ENCODE measurements at places on chromosomes 2 and 18. TPM values are rescaled to one million over a fixed set of nuclear protein-coding genes. Genes with fewer than 3 reads are reported as not detected.

- DNase-seq: no peak
Observed at GRCh38 chr2:184444217-184444616, 154.1 kb upstream of the ZNF804A start.

DNA sequence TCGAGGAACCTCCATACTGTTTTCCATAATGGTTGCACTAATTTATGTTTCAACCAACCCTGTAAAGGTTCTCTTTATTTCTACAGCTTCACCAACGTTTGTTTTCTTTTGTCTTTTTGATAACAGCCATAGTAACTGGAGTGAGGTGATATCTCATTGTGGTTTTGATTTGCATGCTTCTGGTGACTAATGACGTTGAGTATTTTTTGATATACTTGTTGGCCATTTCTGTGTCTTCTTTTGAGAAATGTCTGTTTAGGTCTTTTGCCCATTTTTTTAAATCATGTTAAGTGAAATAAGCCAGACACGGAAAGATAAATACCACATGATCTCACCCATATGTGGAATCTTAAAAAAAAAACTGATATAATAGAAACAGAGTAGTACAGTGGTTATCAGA is 74.8 kb upstream of the SMIM21 start:
- no peak for DNase-seq

DNA sequence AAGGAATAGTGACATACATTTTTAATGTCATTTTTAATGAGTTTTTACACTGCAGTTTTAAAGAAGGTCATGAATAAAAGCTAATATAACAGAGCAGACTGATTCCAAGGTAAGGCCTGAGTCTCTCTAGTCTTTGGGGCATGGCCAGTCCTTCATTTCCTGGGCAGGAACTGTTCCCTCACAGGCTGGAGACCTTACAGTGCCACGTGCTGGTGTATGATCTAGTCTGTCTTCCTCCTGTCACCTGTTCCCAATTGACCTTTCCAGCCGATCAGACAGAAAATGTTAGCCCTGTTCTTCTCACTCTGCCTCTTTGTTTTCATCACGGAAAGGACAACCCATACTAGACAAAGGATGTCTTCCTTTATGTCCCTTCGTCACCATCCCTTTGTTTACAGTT is 33.6 kb downstream of the ZCCHC2 start:
- DNase-seq: no peak

GRCh38 chr18:68607852-68608251 is 107.1 kb downstream of the TMX3 start:
- DNase-seq: no peak

GRCh38 chr2:167177196-167177595 is 288.9 kb downstream of the XIRP2 start:
- no peak for DNase-seq

MOGAT1 gene
- total RNA-seq: 0.38 TPM

ELOA2 gene
- not detected for total RNA-seq

VWA3B gene
- 0.38 TPM for total RNA-seq
